ENCODE measurements at places on chromosomes 5 and 9.

DNA sequence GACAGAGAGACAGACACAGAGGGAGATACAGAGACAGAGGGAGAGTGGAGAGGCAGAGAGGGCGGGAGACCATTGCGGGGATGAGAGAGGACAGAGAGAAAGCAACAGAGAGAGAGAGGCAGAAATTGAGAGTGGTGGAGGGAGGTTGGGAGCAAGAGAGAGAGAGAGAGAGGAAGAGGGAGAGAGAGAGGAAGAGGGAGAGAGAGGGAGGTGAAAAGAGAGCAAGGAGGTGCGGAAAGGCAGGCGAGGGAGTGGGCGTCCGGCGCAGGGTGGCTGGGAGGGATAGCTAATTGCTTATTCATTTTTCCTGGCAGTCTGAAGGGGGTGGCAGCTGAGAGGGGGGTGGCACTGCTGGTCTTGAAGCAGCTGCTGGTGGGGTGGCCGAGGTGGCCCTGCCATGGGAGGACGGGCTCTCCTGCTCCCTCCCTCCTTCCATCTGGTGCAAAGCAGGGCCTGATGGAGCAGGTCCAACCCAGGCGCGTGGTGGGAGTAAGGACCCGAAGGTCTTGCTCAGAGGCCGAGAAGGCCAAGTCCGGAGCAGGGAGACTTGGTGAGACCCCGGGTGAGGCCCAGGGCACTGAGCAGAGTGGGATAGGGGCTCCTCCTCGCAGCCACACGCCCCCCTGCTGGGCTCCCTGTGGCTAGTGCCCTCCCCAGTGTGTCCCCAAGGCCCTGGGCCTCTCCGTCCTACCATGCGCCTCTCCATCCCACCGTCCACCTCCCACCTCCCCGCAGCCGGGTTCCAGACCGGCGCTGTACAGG lies 25.3 kb upstream of the RNU6ATAC start:
- no peak for DNase-seq

DNA sequence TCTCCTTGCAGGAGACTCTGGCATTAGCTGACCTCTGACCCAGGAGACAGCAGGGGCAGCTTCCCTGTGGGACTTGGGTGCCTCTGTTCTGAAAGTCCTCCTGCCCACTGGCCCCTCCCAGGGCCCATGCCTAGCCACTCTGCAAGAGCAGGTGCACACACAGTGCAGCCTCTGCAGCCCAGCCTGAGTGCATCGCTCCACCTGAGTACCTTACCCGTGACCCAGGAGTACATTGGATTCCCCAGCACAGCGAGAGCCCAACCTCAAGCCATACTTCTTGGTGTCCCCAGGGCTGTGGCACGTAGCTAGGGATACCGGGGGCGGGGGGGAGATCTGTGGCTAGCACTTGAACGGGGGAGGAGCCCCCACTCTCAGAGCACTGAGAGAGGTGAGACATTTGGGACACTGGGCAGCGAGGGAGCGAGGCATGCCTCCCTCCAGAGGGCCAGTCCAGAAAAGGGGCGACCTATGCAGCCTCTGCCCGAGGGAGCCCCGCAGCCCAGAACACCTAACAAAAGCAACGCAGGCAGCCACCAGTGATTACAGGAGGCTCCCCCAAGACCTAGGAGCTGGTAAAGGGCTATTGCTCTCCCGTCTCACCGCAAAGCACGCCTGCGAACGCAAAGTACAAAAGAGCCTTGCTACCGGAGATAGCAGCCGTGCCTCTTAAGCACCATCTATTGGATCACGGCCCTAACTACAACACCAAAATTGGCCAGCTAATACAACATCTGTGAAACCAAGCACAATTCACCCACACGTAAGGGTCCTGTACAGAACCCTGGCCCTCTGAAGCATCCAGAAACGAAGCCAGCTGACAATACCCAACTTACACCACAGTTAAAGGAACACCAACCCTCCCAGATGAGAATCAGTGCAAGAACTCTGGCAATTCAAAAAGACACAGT lies 826 bp upstream of the PRDM9 start:
- no peak for DNase-seq

DNA sequence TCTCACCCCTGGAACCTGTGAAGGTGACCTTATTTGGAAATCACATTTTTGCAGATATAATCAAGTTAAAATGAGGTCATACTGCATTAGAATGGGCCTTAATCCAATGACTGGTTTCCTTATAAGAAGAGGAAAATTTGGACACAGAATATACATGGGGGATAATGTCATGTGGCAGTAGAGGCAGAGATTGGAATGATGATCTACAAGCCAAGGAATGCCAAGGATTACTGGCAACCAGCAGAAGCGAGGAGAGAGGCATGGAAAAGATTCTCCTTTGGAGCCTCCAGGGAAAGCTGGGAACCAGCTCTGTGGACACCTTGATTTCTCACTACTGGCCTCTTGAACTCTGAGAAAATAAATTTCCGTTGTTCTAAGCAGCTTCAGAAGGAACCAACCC lies 20.2 kb upstream of the CEP78 start:
- DNase-seq: no peak

GRCh38 chr9:89311346-89312221 lies 589 bp downstream of the CKS2 start:
- DNase-seq: no peak

DNA sequence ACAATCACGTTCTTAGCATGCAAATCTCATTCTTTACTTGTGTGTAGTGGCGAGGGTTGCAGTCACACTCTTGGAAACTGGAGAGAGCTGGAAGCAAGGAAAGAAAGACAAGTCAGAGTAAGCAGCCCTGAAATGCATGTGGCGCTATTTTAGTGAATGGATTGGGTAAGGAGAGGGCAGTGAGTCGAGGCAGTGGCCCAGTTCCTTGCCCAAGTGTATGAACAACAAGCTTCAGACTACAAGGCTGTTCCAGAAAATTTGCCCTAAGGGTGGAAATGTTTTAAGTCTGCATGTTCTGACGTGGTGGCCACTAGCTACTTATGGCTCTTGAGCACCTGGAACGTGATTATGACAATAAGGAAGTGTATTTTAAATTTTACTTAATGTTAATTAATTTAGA lies 59.4 kb upstream of the PTPN3 start:
- DNase-seq: no peak

DNA sequence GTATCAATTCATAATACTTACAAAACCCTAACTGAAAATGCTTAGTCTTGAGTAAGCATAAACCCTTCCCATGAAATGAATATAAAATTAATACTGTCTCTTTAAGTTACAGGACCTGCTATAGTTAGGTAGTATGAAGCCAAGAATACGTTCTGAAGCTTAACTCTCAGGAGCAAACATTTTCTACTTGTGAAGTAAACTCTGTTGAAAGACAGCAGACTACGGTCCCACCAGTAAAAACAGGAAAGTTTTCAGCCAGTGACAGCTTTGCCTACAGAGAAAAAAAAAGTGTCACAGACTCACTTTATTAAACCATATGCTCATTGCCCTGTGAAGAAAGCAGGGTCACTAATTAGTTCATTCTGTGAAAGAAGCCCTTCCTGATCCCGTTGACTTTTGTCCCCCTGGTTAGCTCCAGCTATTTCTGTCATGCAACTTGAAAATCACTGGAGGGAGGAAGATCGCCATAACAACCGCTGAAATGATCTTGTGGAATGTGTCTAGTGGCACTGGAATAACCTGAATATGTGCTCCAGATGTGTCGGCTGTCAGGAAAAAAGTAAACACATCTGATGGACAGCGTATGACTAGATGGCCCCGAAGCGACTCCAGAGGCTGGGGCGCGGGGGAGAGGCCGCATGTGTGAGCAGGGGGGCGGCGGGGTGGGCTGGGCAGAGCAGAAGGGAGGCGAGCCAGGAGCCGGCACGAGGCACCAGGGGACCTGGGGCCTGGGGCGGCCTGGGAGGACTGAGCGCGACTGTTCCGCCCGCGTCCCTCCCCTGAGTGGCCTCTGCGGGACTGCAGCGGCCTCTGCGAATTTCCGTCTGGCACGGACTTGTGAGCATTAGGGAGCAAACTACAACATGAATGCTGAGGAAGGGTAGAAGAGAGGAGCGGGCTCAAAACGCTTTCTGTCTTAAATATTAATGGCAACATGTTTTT lies 41.9 kb downstream of the BNC2 start:
- DNase-seq: no peak

DNA sequence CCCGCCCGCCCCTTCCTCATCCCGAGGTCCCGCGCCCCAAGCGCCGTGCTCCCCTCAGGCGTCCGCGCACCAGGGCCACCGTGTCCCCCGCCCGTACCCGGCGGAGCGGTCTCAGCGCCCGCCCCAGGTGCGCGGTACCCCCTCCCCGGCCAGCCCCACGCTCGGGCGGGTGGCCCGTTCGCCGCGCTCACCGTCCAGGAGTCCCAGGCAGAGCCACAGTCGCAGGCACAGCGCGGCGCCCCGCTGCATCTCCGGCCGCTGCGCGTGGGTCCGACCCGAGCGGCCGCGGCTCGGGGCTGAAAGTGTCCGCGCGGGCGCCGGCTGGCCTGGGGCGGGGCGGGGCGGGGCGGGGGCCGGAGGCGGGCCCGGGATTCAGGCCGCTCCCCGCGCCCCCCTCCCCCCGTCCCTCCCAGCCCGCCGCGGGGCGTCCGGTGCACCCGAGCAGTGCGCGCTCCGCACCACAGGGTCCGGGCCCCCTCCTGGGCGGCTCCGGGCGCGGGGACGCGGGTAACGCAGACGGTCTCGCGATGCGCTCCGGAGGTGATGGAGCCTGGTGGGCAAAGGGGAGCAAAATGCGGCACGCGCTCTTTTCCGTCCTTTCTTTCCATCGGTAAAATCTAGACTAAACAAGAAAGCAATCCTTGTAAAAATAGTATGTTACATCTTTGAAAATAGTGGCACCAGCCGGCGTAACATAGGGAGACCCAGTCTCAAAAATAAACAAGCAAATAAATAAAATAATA lies at the start of gene FLT4:
FLT4 (minus strand) TSS at position 304 of the 743 bp plus-strand sequence; CDS start at position 249, 55 bp downstream.
- DNase-seq: no peak
